Activated T-cell treated with anti-CD3 and anti-CD28 coated beads for 4 hours (primary cell): ENCODE measurements at places on chromosomes 5 and 9.
A peak's percentile ranks its signal among the peaks of the same experiment; 100 is the strongest.

DNA sequence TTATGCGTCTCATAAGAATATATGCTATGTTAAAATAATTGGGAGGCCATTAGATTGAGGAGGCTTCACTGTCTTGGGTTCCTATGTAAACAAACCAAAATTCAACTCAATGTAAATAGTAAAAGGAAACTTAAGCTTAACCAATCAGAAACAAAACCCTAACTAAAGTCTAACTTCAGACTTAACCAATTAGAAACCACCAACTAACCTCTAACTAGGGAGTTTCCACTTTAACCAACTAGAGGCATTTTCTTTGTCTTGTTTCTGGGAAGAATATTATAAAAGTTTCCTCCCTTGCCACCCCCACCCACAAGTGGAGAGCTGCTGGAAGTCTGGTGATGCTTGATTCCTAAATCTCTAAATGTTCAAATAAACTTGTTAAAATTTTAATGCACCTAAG, 214.5 kb downstream of the SEMA5A start:
- no peak for DNase-seq

DNA sequence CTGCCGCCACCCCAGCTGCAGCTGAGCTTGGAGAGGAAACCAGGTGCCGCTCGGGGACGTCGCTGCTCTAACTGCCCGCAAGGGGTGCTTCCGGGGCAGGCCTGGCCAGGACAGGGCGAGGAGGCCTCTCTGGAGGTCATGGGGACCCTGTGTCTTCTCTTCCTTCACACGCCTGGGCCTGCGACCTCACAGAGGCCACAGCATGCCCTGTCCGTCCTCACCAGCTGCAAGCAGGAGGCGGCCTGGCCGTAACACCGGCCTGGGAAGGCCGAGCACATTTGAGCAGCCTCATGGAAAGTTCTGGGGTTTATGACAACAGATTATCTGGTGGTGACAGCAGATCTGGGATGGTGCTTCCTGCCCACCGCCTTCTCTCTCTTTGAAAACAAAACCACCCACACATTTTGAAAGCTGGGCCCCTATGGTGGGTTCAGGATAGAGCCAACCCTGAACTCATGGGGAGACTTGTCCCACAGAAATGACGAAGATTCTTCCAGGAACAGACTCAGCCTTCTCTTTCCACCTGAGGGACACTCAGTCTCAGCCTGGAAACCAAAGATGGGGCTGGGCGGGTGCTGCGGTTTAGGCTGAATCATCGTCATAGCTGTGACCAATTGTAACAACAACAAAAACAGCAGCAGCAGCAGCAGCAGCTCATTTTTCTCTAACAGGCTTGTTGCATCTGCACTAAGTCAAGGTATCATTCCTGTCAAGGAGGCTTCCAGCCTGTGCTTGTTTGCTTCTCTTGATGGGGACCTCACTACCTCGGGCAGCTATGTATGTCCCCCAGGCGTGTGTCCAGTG, 99.6 kb upstream of the RAPGEF1 start:
- DNase-seq: peak; percentile 9

DNA sequence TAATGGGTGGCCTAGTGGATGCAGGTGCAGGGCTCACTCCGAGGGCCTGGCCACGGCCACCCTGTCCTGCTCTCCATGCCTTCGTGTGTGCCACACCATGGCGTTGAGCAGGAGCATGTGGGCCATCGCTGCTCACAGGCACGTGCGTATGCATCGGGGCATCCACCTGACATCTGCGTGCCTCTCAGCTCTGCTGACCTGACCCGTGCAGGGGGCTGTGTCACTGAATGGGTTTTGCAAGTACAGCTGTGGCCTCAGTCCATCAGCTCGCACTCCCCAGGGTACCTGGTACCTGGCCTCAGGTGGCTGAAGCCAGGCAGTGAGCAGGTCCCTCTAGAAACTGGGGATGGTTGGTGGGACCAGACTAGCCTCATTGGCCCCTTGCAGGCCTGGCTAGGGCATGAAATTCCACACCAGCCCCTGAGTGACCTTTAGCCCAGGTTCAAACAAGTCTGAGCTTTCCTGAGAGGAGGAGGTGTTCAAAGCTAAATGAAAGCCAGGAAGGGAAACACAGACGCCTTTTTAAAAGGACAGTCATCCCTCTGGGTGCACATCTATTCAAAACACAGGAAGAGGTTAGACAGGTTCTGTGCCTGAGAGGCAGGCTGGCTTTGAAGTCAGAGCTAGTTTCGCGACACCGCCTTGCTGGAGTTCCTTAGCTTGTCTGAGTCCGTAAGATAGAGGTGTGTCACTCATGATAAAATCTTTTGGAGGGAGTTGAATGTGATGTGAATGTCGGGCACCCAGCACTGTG, 74.0 kb downstream of the MACROH2A1 start:
- DNase-seq: no peak

GRCh38 chr5:6704361-6704851, 8.8 kb upstream of the TENT4A start:
- no peak for DNase-seq

DNA sequence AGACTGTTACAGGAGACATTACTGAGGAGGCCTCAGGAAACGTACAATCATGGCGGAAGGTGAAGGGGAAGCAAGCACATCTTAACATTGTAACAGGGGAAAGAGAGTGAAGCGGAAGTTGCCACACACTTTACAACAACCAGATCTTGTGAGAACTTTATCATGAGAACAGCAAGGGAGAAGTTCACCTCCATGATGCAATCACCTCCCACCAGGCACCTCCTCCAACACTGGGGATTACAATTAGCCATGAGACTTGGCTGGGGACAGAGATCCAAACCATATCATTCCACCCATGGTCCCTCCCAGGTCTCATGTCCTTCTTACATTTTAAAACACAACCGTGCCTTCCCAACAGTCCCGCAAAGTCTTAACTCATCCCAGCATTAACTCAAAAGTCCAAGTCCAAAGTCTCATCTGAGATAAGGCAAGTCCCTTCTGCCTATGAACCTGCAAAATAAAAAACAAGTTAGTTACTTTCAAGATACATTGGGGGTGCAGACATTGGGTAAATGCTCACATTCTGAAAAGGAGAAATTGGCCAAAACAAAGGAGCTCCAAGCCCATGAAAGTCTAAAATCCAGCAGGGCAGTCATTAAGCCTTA, 138.3 kb downstream of the TMEM161B start:
- no peak for DNase-seq

GRCh38 chr9:14627513-14627912, 65.7 kb downstream of the ZDHHC21 start:
- no peak for DNase-seq

GRCh38 chr9:27336829-27337228, 39.9 kb upstream of the EQTN start:
- no peak for DNase-seq
